Activated CD4-positive, alpha-beta T cell treated with anti-CD3 and anti-CD28 coated beads for 36 hours (primary cell): ENCODE measurements at places on chromosomes 2 and 18. TPM values are rescaled to one million over a fixed set of nuclear protein-coding genes. Genes with fewer than 3 reads are reported as not detected.

Gene RAB12
- total RNA-seq: 12.4 TPM

Gene LDLRAD4
- total RNA-seq: 32.2 TPM

Gene PAPOLG
- 14.2 TPM for total RNA-seq

Gene HOXD8
- total RNA-seq: not detected

Gene GTF2A1L
- not detected for total RNA-seq

Gene PLB1
- total RNA-seq: 0.87 TPM

Gene PTPN18
- 49.3 TPM for total RNA-seq

Gene CCL20
- total RNA-seq: 7.9 TPM

Gene NFE2L2
- total RNA-seq: 56.6 TPM

Gene DPYSL5
- total RNA-seq: 0.07 TPM

Gene TMX3
- 49.9 TPM for total RNA-seq

Gene SLC11A1
- 0.05 TPM for total RNA-seq

Gene CD8A
- 1.6 TPM for total RNA-seq

Gene AFG3L2
- total RNA-seq: 38.0 TPM

Gene LTBP1
- 0.14 TPM for total RNA-seq
